GM20000 (cell line): ENCODE measurements at places on chromosomes 3 and 15.
A peak's percentile ranks its signal among the peaks of the same experiment; 100 is the strongest.

DNA sequence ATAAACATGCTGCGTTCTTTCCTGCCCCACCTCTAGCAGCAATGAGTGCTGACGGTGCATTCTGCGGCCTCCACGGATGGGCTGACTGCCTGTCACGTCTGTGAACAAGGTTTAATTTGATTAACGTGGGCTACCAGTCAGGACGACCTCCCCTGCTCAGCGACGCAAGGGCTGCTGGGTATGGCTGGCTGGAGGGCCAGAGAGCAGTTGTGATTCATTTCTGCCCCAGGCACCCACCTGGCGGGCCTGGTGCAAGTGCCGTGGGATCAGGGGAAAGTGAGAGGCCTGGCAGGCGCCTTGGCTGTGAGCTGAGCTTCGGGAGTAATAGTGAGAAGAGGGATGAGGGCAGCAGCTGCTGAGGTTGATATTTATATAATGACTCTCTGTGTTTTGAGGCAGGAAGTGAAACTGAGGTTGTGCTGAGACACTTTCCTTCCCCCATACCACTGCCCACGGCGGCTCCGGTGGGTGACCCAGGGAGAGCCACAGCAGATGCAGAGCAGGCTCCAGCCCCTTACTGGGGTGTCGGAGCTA is 190.4 kb upstream of the BCL6 start:
- DNase-seq = peak; percentile 62

DNA sequence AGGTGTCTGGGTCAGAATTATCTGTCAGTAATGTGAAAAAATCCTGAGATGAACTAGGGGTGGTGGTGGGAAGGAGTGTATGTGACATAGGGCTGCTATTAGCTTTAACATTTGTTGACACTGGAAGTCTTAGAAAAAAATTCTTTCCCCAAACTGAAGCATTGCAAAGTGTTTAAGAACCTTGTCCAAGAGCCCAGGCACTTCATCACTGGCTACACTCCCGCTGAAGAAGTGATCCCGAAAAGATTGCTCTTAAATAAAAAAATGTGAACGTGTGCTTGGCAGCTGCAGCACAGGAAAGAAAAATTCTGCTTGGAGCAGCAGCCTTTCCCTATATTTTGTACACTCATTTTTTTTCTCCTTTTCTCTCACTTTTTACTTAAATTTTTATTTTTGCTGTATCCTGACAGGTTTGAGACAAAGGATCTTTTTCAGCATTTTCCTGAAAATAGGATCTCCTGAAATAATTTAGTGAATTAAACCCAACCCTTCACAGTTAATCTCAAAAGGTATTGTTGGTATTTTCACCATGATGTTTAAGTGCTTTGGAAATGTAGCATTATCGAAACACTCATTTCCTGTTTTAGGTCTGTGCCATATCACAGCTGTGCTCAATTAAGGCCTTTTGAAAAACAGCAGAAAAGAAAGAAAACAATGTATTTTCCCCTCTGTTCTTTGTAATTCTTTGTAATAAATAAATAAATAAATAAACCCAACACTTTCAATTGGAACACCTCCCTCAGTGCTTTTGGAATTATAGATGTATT is 477.6 kb downstream of the ZNF385D start:
- DNase-seq = no peak

- DNase-seq = no peak
These were observed 16.6 kb upstream of the AEN start for GRCh38 chr15:88604381-88605188.

DNA sequence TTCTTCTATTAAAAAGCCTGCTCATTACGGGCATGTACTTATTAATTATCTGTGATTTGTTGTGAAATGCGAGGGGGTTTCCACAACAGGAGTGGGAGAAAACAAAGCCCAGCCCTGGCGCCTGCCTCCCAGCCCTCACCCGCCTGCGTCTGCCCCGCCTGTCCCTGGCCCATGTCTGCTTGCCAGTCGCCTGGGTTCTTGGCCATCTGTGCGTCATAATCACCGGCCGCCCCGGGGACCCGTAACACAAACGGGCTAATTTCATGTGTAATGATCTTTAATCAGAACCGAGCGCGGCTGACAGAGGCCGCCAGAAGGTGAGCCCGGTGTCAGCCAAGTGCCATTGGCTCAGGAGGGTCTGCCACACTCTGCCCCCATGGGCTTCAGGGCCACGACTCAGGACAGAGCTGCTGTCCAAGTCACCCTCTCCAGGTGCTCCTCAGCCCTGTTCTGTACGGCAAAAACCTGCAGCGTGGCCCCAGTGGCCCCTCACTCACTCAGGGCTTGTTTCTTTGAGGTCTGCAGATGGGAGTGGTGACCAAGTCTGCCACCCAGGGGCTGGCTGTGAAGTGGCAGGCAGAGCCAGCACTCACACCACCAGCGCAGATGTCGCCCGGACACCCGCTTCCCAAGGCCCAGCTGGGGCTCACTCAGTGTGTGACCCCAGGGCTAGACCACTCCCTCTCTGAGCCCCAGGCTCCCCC is 28.8 kb upstream of the TMEM115 start:
- no peak for DNase-seq

DNA sequence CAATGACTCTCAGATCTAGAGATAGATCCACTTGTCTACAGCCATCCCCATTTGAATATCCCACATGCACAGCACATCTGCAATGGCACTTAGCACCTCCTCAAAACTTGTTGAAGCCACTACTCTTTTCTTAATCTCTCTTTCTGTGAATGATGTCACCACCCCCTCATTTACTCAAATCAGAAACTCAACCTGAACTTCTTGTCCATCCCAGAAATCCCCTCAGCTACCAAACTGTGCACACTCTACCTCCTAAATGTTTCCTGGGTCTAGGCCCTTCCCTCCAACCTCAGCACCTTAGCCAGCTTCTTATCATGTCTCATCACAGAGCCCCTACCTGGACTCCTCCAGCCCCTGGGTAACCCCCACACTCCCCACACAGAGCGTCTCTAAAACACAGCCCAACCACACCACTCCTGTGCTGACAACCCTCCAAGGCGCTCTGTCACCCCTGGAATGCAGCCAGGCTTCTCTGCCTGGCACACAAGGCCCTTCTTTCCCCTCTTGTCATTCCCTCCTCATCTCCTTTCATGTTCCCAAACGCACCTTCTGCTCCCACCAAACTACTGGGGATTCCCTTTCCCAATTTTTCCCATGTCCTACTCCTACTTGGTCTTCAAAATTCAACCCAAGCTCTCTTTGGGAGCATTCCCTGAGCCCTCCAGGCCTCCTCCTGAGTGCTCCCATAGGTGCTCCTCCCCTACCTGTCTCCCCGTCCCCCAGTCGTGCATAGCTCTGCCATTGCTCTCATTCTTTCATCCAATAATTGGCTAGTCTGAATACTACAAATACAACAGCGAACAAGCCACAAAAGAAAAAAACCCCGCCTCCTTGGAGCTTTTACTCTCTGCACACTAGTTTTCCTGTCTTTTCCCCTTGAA is 39.8 kb upstream of the ZBTB38 start:
- DNase-seq = peak; percentile 67

GRCh38 chr15:65033659-65034269 is 4.3 kb upstream of the MTFMT start:
- DNase-seq = no peak

DNA sequence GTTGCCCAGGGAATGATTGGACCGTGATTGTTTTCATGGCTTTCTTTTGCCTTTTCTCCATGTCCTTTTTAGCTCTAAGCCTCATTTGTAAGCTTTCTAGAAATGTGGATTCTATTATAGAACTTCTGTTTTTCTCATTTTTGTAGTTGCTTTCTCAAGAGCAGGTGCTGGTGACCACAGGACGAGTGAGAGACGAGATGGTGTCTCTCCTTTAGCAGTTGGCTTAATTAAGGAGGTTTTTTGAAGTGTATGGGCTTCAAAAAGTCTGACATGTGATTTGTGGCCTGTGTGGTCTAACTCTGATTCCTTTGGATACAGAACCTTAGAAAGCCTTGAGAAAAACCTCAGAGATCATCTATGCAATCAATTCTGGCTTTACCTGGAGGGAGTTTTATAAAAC is 292.8 kb downstream of the LPP start:
- peak; percentile 9 for DNase-seq
